Cerebellar cortex (tissue), 1 donor: ENCODE measurements at places on chromosomes 7 and 10.

- DNase-seq = peak; percentile 56
These were observed 72.0 kb upstream of the TES start for GRCh38 chr7:116138202-116138801.

DNA sequence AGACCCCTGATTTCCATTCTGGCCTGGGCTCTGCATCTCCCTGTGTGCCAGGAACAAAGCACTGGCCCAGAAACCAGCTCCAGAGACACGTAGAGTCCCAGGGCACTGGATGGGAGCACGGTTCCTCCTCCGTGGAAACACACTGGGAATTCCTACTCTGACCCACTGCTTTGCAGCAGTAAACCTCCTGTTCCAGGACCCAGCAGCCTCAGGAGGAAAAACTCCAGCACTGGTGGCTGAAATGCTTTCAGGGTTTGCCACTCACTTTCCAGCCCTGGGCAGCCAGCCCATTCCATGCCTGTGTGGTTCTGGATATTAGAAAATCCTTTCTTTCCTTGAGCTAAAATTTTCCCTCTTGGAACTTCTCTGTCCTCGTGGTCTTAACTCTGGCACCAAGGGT is 58.0 kb downstream of the FAM171A1 start:
- peak; percentile 66 for DNase-seq

DNA sequence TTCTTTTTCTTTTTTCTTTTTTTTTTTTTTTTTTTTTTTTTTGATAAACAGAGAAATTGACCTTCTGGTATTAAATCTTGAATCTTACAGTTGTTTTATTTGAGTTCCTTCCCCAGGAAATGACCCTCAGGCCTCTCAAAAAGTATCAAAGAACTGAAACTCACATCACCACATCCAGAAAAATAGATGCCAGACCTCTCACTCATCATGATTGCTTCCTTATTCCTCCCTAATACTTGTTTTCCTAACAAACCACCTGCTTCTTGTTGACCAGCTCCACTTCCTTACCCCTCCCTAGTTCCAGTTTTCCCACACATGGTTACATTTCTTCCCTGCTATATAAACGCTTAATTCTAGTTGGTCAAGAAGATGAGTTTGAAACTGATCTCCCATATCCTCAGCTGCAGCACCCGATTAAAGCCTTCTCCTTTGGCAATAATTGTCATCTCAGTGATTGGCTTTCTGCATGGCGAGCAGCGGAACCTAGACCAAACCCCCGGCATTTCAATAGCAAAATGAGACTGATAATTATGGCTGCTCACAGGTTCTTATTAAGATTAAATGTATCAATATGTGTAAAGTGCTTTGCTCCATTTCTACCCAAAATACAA is 681.1 kb upstream of the AUTS2 start:
- no peak for DNase-seq

DNA sequence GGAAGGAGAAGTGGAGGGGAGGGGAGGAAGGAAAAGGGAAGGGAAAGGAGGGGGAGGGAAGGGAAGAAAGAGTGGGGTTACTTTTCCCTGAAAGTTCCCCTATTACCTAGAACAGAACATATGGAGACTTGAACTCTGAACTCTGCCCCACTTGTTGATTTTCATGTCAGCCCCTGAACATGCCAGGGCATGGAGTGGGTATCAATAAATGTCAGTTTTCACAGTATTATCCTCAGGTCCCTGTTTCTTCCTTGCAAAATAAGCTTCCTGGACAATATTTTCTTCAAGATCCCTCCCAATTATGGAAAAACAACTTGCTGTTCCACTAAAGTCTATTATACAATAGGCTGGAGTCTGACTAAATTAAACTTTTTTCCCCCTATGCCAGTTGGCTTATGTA is 46.9 kb upstream of the LYZL1 start:
- DNase-seq = no peak

DNA sequence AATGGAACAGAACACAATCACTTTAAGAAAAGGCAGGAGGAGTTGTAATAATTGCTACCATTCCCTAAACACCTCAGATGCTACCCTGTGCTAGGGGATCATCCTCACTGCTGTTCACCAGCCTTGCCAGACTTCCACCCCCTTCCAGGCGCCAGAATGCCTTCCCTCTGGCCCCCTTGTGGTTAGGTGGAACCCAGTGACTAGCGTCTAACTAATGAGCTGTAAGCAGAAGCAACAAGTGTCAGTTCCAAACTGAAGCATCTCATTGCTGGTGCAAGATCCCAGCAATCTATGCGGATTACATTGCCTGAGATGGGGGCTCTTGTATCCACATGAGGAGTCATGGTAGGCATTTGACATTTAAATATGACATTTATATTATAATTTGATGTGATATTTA is 86.6 kb downstream of the FRMD4A start:
- peak; percentile 67 for DNase-seq

- DNase-seq = no peak
These were observed 78.9 kb upstream of the FOXK1 start for GRCh38 chr7:4602905-4603842.

GRCh38 chr10:52703451-52703850 is 69.1 kb downstream of the MBL2 start:
- no peak for DNase-seq

- DNase-seq = no peak
These were observed 72.0 kb downstream of the UBE3C start for GRCh38 chr7:157210682-157211081.

DNA sequence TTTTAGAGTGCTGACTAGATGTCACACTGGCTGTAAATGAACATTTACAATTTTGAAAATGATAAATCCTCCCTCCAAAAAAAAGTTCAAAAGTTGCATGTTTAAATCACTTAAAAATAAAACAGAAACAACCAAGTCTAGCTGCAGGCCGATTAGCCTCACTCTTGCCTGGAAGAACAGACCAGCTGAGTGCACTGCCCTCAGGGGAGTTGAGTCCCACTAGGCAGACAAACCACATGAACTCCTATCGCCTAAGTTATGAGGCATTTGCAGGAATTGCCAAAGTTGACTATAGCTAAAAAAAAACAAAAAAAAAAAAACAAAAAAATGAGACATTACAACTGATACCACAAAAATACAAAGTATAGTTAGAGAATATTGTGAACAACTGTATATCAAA is 510.0 kb downstream of the ANKRD7 start:
- DNase-seq = no peak

- no peak for DNase-seq
These were observed 108.5 kb upstream of the SLC25A13 start for GRCh38 chr7:96430356-96430755.

DNA sequence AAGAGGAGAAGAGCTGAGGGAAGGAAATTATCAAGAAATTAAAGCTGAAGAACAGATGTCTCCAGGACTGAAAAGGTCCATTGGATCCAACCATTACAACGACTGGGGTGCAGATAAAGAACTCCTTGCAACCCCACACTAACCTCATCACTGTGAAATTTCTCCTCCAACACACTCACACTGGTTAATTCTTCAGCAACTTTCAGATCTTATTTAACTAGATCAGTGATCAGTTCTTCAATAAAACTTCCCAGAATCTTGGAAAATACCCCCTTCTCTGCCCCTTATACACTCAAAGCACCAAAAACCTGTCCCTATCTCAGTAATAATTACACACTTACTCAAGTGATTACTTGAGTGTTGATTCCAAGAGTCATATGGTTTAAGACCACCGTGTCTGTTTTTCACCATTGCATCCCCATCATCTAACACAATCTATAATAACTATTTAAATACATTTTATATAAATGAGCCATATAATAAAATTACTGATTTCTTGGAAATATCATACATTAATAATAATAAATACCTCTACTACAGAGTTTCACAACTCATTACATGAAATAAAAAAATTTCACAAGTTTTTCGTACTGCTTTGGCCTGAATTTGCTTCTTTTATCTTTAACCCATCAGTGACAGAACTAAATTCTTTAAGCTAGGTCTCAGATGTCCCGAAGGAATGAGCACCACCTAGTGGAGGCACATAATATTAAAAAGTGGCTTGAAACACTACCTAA is 123.7 kb downstream of the MPP7 start:
- DNase-seq = peak; percentile 79

- no peak for DNase-seq
These were observed 143.2 kb upstream of the MGMT start for GRCh38 chr10:129323879-129324278.

DNA sequence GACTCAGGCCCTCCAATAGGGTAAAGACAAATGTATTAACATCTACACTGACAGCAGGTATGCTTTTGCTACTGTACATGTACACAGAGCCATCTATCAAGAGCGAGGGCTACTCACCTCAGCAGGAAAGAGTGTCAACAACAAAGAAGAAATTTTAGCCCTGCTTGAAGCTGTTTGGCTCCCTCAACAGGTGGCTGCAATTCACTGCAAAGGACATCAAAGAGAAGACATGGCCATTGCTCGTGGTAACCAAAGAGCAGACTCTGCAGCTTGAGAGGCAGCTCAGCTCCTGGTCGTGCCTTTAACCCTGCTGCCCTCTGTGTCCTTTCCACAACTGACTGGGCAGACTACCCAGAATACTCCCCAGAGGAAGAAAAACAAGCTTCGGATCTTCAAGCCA is 5.1 kb downstream of the AKR1B15 start:
- peak; percentile 5 for DNase-seq

DNA sequence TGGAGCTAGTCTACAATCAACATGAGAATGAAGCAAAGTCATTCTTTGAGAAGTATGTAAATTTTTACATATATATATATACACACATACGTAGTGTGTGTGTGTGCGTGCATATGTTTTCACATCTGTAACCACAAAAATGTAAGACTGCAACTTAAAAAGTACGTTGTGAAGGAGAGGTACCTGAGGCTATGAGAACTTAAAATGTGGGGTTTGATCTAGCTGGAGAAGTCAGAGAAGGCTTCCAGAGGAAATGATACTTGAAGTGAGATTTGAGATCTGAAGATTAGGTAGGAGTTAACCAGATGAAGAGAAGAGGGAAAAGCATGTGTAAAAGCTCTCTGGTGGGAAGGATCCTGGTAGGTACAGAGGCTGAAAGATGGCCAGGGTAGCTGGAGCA is 5.8 kb downstream of the TAF5 start:
- DNase-seq = no peak

- no peak for DNase-seq
These were observed 52.6 kb downstream of the TBATA start for GRCh38 chr10:70732569-70732968.

DNA sequence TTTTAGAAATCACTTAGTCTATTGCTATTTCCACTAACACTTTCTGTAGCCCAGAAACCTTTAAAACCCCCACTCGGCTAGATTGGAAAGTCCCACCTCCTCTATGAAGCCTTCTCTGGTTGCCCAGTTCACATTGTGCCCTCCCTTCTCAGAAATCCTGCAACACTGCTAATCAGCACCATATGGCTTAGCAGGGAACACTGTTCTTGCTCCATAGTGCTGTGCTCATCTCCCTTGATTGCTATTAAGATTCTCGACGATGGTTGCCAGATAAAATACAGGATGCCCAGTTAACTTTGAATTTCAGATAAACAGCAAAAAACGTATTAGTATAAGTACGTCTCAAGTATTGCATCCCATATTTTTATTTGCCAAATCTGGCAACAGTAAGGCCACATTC is 40.1 kb upstream of the XPNPEP1 start:
- DNase-seq = peak; percentile 83

GRCh38 chr7:159078911-159079270 is 65.8 kb downstream of the VIPR2 start:
- no peak for DNase-seq

DNA sequence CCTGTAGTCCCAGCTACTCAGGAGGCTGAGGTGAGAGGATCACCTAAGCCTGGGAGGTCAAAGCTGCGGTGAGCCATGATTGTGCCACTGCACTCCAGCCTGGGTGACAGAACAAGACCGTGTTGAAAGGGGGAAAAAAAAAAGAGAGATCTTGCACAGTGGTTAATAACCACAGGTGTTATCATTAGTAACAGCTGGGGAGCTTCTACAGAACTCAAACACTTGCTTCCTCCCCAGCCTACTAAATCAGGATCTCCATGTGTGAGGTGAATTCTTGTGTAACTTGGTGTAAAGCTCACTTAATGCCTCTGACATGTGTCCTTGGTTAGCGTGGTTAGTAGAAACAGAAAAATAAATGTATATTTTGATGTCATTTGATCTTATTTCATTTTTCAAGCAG is 43.9 kb upstream of the BMS1 start:
- no peak for DNase-seq

DNA sequence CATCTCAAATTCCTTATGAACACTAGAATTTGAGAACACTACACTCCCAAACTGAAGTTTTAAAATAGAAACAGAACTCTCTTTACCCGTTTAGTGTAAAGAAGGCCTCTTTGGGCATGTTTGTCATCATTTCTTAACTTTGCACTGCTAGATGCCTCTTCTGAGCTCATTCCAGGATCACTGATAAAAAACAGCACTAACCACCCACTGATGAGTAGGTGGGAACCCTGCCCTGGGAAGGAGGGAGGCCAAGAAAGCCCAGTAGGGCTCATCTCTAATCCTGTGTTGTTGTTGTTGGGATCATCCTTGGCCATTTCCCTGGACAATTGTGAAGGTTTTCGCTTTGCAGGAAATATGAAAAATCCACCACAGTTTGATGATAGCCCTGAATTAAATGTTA is 68.2 kb downstream of the CUBN start:
- DNase-seq = no peak

DNA sequence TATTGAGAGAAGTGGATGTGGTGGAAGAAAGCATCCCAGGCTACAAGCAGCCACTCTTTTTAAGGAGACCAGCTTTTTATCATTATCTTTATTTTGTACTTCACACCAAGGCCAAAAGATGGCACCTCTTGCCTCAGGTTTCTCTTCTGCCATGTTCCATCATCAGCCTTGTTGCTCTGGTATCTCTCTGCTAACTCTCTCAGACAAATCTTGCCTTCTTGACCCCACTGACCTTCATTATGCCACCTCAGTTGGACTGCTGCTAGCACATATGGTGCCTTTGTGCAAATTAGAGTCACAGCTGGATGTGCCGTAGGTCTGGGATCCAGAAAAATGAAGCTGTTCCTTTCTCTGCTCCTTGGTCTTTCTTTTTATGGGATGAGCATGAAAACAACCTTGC is 47.1 kb upstream of the DYNC1I1 start:
- DNase-seq = peak; percentile 54

DNA sequence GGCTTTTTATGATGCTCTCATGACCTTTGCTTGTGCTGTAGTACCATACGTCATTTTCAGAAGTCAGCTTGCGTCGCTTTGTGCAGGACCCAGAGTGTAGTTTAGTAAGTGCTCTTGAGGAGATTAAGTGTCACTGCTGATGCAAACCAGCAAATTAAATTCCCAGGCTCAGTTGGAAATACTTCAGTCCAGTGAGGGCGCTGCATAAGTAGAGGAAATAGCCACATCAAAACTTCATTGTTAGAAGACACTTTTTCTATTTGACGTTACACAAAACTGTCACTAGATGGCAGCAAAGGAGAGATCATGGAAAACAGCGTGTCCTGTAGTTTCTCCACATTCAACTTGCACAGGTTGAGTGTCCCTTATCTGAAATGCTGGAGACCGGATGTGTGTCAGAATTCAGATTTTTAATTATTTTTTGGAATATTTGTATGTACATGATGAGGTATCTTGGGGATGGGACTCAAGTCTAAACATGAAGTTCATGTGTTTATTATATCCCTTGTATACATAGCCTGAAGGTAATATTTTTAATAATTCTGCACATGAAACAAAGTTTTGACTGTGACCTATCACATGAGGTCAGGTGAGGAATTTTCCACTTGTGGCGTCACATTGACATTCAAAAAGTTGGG is 7.9 kb downstream of the ZNF22 start:
- peak; percentile 81 for DNase-seq

GRCh38 chr7:121071662-121072061 is 83.2 kb downstream of the CPED1 start:
- no peak for DNase-seq

GRCh38 chr7:153100691-153101237 is 341.2 kb downstream of the ACTR3B start:
- no peak for DNase-seq
